Myocyte (in vitro differentiated cells): ENCODE measurements at places on chromosomes 1 and 21. TPM values are rescaled to one million over a fixed set of nuclear protein-coding genes. Genes with fewer than 3 reads are reported as not detected.
A peak's percentile ranks its signal among the peaks of the same experiment; 100 is the strongest.

GRCh38 chr1:234309243-234309597 is 64.0 kb upstream of the COA6 start:
- no peak for DNase-seq

DNA sequence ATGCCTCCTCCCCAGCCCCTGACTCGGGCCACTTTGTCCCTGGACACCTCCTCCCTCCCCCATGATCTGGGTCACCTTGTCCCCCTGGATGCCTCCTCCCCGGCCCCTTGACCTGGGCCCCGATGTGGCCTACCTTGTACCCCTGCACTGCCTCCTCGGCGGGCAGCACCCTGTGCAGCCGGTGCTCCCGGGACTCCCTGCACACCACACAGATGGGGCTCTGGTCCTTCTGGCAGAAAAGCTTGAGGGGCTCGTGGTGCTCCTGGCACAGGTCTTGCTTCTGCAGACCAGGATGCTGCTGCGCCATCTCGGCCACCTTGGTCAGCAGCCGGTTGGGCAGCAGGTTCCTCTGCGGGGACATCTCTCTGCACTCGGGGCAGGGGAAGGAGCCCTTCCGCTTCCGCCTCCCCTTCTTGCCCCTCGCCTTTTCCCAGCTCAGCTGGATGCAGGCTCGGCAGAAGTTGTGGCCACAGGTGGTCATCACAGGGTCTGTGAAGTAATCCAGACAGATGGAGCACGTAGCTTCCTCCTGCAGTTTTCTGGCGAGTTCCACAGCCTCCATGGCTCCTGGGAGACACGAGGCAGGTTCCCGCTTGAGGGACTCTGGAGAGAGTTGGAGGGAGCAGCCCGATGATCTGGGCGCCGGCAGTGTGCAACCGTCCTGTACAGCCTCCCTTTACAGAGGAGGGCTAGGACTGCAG is 2.0 kb downstream of the TRIM17 start:
- no peak for DNase-seq

TSACC gene
- not detected in 2 replicates for total RNA-seq

DNA sequence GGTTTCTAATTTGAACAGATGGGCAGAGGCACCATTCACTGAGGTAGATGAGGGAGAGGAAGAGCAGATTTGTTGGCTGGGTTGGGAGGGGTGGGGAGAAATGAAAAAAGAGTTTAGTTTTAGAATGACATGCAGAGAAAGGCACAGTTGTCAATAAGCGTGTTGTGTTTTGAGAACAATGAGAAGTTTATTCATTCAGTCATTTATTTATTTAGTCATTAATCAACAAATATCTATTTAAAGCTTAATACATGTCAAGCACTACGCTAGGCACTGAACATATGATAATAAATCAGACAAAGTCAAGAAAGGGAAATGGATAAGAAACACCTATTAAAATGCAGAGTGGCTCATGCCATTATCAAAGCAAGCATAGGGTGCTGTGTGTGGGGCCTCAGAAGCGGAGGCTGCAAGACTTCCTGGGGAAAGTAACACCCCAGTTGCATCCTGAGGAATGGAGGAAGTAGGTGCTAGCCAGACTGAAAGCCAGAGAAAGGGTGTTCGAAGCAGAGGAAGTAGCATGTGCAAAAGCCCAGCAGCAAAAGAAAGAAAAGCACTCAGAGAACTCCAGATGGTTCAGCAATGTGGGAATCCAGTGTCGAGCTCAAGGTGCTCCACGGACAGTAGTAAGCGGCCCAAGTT is 114.1 kb downstream of the RNF220 start:
- no peak for DNase-seq

DNA sequence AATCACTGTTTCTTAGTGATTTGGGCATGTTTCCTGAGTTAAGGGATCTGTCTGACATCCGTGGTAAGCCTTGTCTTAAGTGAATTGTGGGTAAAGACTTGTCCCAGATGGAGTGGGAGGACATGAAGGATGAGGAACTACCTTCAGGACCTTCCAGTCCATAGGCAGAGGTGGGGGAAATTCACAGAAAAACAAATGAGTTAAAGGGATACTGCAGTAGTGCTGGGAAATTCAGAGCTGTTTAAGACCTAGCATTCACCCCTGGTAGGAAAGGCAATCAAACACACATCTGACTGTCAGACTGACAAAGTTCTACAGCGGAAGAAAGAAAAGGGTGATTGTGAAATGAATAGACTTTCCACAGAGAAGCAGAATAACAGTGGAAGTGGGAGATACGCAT is 3.0 kb downstream of the GNAT2 start:
- no peak for DNase-seq

- DNase-seq, result no peak
These were observed 26.6 kb upstream of the CASZ1 start for GRCh38 chr1:10823000-10823401.

- no peak for DNase-seq
These were observed 16.3 kb upstream of the NUP210L start for GRCh38 chr1:154171223-154171583.

- DNase-seq, result no peak
These were observed 2.4 kb upstream of the CYP2J2 start for GRCh38 chr1:59928996-59929395.

CHODL gene
- total RNA-seq, result 0.05 and 0.24 TPM in 2 replicates

- DNase-seq, result peak; percentile 76
These were observed 62.4 kb downstream of the ERI3 start for GRCh38 chr1:44292651-44293050.

CCDC190 gene
- 0.10 and 1.5 TPM in 2 replicates for total RNA-seq
